ENCODE measurements at places on chromosomes 2 and 18.

DNA sequence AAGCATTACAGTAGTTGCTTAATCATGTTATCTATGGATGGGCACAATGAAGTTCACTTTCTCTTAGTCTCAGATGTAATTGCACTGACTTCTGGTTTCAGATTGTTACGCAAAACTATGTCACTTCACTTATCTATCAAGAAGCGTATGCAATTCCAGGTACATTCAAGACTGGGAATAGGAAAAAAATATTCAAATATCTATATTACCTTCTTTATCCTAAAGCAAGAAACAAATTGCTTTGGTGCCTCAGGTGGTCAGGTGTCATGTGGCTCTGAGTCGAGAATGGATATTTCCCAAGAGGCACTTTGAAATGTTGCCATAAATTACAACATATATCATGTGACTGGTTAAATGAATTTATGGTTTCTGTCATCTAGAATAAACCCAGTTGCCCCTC lies 318.6 kb downstream of the SS18 start:
- no peak for DNase-seq

DNA sequence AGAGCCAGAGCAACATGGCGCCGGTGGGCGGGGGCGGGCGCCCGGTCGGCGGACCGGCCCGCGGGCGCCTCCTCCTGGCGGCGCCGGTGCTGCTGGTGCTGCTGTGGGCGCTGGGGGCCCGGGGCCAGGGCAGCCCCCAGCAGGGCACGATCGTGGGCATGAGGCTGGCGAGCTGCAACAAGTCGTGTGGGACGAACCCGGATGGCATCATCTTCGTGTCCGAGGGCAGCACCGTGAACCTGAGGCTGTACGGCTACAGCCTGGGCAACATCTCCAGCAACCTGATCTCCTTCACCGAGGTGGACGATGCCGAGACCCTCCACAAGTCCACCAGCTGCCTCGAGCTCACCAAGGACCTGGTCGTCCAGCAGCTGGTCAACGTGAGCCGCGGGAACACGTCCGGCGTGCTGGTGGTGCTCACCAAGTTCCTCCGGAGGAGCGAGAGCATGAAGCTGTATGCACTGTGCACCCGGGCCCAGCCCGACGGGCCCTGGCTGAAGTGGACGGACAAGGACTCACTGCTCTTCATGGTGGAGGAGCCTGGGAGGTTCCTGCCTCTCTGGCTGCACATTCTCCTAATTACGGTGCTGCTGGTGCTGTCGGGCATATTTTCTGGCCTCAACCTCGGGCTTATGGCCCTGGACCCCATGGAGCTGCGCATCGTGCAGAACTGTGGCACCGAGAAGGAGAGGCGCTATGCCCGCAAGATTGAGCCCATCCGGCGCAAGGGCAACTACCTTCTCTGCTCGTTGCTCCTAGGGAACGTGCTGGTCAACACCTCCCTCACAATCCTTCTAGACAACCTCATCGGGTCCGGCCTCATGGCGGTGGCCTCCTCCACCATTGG lies 507 bp downstream of the CNNM4 start:
- no peak for DNase-seq

DNA sequence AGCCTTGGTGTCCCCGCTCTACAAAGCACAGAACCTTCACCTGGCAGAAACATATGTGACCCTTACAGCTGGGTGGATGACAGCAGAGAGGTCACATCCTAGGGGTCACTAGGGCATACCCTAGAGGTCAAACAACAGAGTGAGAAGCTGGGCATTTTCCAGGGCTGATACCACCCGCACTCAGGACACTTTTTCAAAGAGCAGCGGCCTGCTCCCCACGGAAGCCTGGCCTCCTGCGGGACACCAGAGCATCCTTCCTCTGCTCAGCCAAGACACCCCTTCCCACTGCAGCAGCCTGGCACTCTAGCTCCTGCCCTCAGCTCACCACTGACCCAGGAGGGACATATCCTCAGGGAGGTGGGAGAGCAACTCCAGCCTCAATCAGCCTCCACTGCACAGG lies 86.0 kb downstream of the GALNT14 start:
- no peak for DNase-seq

DNA sequence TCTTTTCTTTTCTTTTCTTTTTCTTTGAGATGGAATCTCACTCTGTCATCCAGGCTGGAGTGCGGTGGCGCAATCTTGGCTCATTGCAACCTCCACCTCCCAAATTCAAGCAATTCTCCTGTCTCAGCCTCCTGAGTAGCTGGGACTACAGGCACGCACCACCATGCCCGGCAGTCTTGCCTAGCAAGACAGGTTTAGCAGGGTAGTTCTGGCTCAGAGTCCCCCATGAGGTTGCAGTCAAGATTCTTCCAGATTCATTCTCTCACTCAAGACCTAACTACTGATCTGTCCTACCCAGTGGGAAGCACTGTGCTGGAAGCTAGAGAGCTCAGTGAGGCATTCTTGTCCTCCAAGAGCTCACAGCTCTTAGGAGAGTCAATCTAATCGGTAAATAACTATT lies 17.6 kb upstream of the ZAP70 start:
- no peak for DNase-seq

DNA sequence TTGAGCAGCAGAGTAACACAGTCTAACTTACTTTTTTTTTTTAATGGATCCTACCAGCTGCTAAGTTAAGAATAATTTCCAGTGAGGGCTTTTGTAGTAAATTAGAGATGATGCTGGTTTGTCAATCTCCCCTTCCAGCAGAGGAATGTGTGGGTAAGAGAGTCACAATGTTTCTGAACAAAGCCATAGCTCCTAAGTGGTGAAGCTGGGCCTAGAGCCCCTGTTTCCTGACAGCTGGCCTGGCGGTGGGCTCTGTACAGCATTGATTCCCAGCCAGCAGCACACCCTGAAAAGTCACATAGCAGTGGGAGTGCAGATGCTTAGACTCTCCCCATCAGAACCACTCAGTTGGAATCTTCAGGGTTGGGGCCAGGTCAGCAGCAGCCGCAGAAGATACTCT lies 24.4 kb downstream of the CAPG start:
- DNase-seq = no peak
